ENCODE measurements at places on chromosomes 5 and 9.

GRCh38 chr5:146130440-146131045 is 25.2 kb upstream of the PLAC8L1 start:
- no peak for DNase-seq

- DNase-seq = no peak
Observed at GRCh38 chr5:68049053-68049713, 166.4 kb upstream of the PIK3R1 start.

DNA sequence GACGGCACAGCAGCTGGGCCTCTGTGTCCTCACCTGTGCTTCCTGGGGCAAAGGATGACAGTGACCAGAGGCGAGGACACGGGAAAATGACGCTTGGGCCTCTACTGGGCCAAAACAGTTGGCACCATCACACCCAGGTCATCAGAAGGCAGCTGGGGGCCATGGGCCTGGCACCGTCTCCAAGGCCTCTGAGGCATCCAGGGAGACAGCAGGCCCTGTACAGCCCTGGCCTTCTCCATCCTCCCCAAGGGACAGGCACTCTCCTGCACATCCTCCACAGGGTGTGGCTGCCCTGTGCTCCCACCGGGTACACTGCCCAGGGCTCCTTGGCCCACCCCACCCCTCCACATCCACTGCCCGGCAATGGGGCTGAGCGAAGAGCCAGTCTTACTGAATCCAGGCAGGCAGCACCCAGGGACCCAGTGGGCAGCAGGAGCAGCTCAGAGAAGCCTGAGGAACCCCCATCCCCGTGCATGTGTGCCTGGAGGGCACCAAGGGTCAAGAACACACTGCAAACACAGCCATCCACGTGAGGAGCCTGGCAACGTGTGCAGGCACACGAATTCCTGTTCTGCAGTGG is 4.0 kb downstream of the LPCAT1 start:
- no peak for DNase-seq

- DNase-seq = no peak
Observed at GRCh38 chr5:62684310-62684709, 105.7 kb downstream of the LRRC70 start.

DNA sequence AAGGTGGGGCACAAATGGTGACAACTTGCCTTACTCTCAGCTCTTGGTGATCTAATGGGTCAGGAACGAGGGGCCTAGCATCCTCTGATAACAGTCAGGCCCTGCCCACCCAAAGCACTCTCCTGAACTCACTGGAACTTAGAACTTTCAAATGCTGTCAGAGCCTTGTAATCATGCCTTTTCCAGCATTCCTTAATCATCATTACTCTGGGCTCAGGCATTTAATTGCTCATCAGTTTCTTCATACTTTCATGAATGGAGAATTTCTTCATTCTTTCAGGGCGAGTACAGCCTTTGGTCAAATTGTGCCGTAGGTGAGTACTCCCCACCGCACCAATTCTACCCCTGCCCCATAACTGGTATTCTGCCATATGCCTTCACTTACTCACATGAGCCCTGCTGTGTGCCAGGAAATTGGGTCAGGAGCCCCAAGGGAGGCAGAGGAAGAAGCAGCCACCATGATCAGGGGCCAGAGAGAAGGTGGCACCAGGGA is 30.2 kb upstream of the DUSP1 start:
- no peak for DNase-seq

DNA sequence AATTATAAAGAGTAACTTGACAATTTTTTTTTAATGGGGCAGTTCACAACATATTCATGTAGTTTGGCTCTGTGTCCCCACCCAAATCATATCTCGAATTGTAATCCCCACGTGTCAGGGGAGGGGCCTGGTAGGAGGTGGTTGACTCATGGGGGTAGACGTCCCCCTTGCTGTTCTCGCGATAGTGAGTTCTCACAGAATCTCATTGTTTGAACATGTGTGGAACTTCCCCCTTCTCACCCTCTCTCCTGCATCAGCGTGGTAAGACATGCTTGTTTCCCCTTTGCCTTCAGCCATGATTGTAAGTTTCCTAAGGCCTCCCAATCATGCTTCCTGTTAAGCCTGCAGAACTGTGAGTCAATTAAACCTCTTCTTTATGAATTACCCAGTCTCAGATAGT is 40.7 kb downstream of the FBXW11 start:
- DNase-seq = no peak

- peak; percentile 63 for DNase-seq
Observed at GRCh38 chr5:38208782-38209378, 49.5 kb upstream of the EGFLAM start.

GRCh38 chr5:3789519-3790193 is 194.0 kb downstream of the IRX1 start:
- DNase-seq = no peak

DNA sequence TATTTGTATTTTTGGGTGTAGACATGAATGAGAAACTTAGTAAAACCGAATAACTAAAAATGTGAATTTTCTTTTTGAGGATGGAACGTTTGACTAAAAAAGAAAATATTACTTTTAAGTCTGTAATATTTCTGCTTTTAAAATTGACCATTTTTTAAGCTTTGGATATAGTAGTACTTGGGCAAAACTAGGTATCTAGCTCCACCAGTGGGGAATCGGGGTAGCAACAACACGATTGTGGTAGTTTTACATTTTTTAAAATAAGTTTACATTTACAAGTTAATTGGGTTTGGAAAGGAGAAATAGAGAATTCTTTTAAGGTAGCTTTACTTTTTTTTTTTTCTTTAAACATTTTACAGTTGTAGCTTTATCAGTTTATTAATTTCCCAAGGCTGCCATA is 154.4 kb downstream of the MAN2A1 start:
- DNase-seq = no peak

DNA sequence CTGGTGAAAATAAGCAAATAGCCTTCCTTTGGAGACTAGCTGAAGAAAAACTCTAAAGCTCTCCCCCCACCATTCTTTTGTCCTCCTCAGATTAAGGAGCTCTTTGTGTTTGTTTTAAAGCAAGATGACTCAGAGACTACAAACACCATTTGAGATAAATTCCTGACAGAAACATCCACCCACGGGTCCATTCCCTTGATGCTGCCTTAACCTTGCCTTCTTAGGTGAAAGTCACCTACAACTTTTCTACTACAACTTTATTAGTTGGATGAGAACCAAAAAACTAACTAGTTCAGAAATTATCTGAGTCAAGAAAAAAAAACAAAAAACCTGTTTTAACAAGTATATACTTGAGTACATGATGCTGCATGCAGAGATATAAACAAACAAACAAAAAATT is 831.1 kb downstream of the NR2F1-AS1 start:
- DNase-seq = no peak

- DNase-seq = no peak
Observed at GRCh38 chr5:115475788-115476187, 68.8 kb downstream of the FEM1C start.

GRCh38 chr9:89983411-89983810 is 378.6 kb downstream of the GADD45G start:
- no peak for DNase-seq

- DNase-seq = no peak
Observed at GRCh38 chr5:173538018-173538417, 78.4 kb downstream of the BOD1 start.

DNA sequence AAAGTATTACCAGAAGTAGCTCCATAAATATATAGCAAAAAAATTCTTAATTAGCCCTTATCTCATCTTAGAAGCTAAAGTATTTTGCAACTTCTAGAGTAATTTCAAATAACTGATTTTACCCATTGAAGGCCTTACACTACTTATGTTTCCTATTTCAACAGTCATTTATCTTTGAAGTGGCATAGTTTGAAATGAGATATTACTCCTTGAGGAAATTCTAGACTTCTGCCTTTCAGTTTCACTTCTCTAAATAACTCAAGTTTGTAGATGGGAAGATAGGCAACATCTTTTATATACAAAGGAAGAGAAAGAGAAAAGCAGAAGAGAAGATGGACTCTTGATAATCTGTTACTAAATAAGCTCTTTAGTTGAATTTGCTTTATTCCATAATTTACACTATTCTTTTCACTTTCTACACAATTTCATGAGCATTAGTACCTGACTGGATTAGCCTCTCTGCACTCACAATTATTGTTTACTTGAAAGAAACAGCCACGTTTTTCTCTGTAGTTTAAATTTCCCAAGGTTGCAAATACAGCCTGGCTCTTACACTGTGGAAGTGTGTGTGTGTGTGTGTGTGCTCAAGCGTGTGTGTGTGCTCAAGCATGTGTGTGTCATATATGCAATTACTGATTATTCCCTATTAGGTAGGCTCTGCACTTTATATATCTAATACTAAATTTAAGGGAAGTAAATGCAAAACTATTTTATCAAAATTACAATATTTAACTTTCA is 60.6 kb upstream of the EMB start:
- no peak for DNase-seq

DNA sequence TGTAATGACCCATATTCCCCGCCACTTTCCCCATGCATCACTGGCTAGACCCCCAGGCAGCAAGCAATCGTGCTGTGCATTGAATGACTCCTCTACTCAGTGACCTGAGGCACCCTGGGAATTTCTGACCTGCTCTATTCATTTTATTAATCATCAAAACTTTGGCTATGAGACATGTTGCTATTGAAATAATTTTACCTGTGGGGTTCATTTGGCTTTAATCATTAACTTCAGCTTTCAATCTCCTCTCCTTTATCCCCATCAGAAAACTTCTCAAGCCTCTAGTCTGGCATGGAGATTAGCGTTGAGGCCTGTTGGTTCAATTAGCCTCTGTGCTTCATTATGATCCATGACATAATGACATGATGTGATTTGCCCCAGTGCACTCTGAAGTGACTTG is 429.0 kb downstream of the ZNF608 start:
- DNase-seq = no peak

GRCh38 chr5:133439859-133440258 is 172.5 kb downstream of the FSTL4 start:
- no peak for DNase-seq

GRCh38 chr5:79878721-79879336 is 112.2 kb downstream of the MTX3 start:
- DNase-seq = peak; percentile 2

DNA sequence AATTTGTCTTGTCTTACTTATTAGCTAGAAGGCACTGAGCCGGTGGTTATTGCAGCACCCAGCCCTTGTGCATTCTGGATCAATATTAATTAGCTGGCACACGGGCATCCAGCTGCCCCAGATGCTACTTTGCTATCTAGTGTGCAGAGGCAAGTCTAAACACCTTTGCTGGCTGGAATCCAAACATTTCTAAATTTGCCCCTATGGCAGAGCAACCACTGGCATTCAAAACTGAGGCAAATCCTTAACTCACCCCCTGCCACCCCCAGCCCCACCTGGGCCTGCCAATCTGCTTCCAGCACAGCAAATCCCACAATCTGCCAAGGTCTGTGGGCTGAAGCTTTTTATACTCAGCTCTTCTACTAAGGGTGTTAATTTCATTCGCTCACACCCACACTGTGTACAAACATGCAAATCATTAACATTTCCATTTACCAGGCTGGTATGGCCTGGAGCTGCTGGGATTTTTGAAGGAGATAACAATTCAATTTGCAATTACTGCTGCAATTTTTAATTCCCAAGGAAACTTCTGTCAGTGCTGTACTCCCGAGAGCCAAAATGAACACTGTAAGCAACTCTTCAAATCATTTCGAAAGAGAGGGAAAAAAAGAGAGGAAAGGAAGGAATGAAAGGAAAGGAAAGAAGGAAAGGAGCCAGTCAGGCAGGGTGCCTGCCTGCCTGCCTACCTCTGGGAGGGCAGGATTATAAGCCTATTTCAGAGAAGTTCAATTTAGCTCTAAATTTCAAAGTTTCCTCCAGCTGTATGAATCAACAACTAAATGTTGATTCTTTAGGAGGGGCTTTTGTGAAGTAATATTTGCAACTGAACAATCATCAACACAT is 35.5 kb downstream of the RAPGEF1 start:
- DNase-seq = no peak

DNA sequence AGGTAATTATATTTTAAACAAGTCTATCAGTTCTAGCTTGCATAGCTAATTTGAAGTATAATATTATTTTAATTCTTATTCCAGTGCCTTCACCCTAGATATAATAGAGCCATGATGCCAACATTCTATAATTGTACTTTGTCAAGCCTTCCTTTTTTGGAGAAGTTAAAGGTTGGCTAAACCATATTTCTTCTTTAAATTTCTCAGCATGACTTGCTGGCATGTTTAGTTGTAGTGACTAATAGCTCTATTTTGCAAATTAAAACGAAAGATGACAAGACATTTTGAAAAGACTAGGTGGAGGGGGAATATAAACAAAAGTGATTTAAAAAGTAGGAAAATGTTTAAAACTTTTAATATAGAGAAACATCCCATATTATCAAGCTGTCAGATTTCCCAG is 400.7 kb downstream of the PSAT1 start:
- no peak for DNase-seq

- DNase-seq = no peak
Observed at GRCh38 chr9:123468541-123468940, 112.5 kb downstream of the CRB2 start.

DNA sequence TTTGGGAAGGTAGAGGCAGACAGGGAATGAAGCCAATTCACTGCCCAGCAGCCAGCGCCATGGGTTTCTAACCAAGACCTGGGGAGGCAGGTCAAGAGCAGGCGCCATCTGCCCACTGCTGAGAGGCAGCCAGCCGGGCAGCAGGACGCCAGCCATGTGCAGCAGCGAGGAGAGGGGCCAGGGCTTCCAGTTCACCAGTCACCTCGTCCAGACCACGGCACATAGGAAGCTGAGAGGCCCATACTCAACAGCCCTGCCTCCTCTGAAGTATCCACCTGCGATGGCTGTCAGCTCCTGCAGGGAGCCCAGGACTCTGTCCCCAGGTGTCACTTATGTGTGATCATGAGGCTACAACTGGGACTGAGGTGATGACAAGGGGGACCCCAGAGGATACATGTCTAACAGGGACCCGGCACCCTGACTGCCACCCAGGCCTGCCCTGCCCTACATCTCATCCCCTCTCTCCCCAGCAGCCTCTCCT is 30.1 kb downstream of the IPPK start:
- no peak for DNase-seq

DNA sequence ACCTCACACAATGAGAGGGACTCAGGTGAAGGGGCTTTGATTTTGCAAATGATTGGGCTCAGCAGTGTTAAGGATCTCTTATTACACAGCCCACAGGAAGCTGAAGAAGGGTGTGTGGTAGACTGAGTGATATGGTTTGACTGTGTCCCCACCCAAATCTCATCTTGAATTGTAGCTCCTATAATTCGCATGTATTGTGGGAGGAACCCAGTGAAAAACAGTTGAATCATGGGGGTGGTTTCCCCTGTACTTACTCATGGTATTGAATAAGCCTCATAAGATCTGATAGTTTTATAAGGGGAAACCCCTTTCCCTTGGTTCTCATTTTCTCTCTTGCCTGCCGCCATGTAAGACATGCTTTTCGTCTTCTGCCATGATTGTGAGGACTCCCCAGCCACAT is 132.5 kb upstream of the FBXL7 start:
- no peak for DNase-seq

DNA sequence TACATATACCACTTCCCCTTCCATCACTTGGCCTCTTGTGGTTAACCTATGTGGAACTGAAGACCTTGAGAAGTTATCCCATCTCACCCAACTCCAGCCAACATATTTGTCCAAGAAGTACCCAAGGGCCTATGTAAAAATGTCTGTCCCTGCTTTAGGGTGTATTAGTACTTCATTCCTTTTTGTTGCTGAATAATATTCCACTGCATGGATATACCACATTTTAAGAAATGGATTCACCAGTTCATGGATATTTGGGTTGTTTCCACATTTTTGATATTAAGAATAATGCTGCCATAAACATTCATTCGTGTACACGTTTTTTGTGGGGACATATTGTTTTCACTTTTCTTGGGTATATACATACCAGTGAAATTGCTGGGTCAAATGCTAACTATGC is 28.6 kb downstream of the IDNK start:
- DNase-seq = no peak

GRCh38 chr5:61397238-61397637 is 65.2 kb downstream of the ZSWIM6 start:
- DNase-seq = peak; percentile 12

GRCh38 chr5:54793468-54794134 is 191.8 kb downstream of the ESM1 start:
- no peak for DNase-seq
